ENCODE measurements at places on chromosomes 2 and 18.

- no peak for DNase-seq
Measured at GRCh38 chr18:3190610-3191009, 29.2 kb downstream of the MYOM1 start.

DNA sequence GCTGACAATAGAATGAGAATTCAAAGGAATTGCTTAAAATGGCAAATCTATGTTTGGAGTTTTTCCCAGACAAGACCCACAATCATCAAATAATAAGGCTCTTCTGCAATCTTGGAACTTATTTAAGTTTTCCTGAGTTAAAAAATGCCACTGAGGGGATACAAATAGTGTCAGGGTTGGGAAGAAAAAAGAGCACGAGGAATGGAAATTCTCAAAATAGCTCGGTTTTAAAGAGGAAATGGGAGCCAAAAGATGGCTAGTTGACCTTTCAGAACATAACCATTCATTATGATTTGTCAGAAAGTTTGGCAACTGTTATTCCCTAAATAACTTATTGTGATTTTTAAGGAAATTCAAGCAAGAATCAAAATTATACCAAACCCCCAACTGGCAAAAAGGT is 127.7 kb downstream of the RAPGEF4 start:
- no peak for DNase-seq

DNA sequence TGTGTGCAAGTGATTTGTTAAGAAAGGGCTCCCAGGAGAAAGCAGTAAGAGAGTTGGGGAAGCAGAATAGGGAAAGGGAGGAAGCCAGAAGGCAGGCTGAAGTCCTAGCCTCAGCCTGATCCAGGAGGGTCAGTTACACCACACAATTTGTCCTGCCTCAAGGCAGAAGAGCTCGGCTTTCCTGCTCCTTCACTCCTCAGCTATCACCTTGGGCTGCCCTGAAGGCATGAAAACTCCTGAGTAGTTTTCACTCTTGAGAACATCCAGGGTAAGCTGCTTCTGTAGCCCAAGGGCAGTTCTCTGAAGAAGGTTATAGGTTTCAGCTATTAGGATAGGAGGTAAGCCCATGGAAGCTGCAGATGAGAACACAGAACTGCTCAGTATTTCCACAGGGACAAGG is 47.4 kb upstream of the ANKRD44 start:
- no peak for DNase-seq

GRCh38 chr18:37578182-37578678 is 12.6 kb upstream of the CELF4 start:
- DNase-seq = no peak

DNA sequence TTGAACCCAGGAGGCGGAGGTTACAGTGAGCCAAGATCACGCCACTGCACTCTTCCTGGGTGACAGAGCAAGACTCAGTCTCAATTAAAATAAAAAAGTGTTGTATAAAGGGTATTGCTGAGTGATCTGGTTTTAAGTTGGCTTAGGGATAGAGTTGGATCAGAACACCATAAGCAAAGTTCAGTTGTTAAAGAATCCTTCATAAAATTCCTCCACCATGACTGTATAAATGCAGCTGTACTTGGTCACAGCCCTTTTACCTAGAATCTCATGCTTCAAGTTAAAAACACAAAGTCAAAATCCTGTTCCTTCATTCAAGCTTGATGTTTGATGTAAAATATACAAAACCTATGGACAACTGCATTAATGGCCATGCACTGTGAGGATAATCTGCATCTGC is 33.4 kb upstream of the PNO1 start:
- no peak for DNase-seq

DNA sequence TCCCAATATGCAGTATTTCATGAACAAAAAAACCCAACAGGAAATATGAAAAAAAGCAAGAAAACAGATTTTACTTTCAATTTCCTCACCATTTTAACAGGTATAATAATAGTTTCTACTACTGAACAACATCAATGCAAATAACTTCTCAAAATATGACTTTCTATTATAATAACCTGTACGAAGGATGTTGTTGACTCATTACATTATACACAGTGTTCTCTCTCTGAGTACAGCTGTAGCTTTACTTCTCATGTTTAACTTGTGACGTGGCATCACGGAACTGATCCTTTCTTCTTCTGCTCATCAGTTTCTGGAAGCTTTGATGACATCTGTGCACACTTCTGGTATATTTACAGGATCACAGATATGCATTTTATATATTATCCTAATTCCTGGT is 40.0 kb downstream of the FAM228A start:
- no peak for DNase-seq

GRCh38 chr2:187091664-187092063 is 242.7 kb upstream of the ZSWIM2 start:
- DNase-seq = no peak

GRCh38 chr2:46506131-46506706 is 26.9 kb downstream of the TMEM247 start:
- no peak for DNase-seq

DNA sequence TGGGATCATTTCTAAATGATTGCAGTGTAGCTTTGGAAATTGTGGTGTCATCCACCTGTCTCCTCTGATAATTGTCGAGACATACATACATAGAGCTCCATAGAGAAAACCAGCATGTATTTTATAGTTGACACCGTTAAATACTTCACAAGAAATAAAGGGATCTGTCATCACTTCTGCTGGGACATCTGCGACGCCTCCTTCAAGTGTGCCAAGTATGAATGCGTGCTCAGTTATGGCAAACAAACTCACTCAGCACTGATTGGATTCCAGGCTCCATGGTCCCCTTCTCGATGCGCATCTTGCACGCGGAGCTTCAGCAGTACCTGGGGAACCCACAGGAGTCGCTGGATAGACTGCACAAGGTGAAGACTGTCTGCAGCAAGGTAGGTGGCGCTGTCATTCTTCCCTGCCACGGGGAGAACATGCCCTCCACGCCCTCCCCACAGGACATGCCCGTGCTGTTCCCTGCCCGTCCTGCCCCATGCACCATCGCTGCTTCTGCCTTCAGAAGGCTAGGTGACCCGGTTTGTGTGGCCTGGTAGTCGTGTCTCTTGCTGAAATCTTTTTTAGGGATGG is 64.1 kb downstream of the TRAPPC12 start:
- DNase-seq = no peak

DNA sequence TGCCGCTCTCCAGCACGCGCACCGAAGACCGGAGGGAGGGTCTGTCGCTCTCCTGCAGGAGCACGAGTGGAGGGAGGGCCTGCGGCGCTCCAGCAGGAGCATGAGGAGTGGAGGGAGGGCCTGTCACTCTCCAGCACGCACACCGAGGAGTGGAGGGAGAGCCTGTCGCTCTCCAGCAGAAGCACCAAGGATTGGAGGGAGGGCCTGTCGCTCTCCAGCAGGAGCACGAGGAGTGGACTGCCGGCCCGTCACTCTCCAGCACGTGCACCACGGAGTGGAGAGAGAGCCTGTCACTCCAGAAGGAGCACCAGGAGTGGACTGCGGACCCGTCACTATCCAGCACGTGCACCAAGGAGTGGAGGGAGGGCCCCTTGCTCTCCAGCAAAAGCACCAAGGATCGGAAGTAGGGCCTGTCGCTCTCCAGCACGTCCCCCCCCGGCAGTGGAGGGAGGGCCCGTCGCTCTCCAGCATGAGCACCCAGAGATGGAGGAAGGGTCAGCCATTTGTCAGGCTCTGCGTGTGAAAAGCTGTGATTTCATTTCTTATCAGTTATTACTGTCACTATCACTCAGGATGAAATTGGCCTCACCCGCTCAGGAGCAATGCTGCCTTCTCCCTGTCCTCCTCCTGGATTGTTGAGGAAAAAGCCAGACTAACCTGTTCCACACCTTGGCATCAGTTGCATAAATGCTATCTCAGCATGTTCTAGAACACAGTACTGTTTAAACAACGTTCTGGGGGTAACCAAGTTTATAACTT is 35.9 kb downstream of the ADI1 start:
- DNase-seq = no peak

DNA sequence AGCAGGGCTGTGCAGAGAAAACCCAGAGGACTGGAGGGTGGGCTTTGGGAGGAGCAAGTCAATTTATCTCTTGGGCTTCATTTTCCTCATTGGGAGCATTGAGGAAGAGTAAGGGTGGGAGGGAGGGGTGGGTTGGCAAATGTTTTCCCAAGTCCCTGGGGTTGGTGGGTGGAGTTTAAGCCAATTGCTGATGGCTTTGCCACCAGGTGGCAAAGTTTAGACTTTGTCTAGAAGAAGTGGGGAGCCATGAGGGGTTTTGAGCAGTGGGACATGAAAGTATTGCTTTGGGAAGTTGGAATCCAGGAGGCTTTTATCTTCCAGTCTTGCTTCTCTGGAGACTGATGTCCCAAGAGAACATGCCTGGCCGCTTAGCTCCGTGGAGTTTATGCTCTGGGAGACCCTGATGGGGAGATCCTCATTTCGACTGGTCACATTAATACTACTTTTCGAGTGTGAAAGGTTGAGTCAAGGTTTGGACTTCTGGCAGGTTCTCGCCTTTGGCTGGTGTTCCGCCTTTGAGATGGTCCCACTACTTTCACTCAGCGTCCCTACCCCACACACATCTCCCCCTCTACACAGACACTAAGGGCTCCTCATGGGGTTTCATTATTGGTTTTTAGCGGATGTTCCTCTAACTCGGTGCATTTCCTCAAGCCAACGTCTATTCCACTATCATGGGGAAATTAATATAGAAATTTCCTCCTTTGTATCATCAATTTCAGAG is 126.7 kb downstream of the PRKCE start:
- DNase-seq = no peak

DNA sequence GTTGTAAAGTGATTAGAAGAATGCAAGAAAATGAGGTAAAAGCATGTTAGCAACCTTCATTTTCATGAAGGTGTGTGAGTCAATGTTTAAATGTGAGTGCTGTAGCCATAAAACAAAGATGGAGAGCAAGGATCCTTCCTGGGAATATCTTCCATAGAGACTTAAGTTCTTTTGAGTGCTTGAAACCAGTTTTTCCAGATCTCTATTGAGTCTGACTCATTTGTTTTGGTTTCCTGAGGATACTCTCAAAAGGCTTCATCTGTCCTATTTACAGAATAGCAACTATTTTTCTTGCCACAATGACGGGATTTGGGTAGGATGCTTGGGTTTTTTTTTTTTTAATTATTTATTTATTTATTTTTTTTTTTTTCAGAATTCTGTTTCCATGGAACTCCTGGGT is 45.9 kb upstream of the ASB1 start:
- DNase-seq = no peak
